Liver (tissue), 10 donors: ENCODE measurements at places on chromosomes 4 and X. TPM values are rescaled to one million over a fixed set of nuclear protein-coding genes. Genes with fewer than 3 reads are reported as not detected.

DNA sequence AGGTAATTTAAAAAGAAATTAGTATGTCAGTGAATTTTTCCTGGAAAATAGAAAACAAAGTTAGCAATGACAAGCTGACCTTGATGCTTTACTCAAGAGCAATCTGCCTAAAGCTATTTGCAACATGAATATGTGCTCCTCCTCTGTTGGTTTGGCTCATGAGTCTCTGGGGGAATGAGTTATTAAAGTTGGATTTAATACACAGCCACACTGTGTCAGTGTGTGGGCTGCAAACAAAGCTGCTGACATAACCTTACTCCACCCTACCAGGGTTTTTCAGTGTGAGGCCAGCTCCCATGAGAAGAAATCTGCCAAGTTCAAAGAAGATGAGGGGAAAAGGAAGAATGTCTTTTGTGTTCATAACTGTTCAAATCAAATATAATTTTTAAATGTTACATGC lies 280.5 kb downstream of the TLL1 start:
- H3K4me1 ChIP-seq, result no peaks in the 10 kb centered on the region
- no peaks in the 10 kb centered on the region for H3K27me3 ChIP-seq
- H3K27ac ChIP-seq, result no peak overlapping the region
- H3K4me3 ChIP-seq, result no peak overlapping the region
- DNase-seq, result no peak
- no peaks in the 10 kb centered on the region for H3K36me3 ChIP-seq

DNA sequence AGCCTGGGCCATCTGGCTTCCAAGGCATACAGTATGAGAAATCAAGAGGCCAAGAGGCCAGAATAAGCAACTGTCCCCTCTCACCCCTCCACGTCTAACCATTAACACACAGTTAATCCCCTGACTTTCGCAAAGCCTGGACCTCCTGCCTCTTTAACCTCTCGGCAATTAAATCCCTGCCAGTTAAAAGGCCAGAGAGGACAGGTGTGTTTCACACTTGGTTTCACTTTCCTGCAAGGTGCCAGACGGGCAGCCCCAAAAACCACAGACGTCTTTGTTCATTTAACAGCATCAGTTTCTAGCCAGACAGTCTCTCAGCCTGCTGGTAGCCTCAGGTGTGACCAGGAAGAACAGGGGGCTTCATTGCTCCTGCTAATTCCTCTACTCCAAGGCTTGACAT lies 91.1 kb upstream of the KIT start:
- no peaks in the 10 kb centered on the region for H3K36me3 ChIP-seq
- no peaks in the 10 kb centered on the region for H3K27me3 ChIP-seq
- no peaks in the 10 kb centered on the region for H3K4me1 ChIP-seq
- DNase-seq, result no peak
- H3K4me3 ChIP-seq, result no peak overlapping the region
- no peak overlapping the region for H3K27ac ChIP-seq

GRCh38 chr4:48197643-48198237 lies 63.7 kb upstream of the TXK start:
- no peaks in the 10 kb centered on the region for H3K4me1 ChIP-seq
- no peaks in the 10 kb centered on the region for H3K27me3 ChIP-seq
- no peak overlapping the region for H3K4me3 ChIP-seq
- DNase-seq, result no peak

The SYP gene
- 0.67 TPM for total RNA-seq

DNA sequence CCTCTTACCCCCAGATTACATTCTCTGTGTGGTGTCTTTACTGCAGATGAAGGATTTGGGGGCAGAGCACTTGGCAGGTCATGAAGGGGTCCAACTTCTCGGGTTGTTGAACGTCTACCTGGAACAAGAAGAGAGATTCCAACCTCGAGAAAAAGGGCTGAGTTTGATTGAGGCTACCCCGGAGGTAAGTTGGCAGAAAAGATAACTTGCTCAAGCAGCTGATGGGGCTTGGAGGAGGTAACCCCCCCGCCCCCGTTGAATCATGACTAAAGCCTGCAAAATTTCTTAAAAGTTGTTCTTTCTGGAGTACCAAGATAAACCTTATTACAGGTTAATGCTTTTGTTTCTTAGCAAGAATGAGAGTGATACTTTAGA lies 1.5 kb downstream of the CCNG2 start:
- peak overlapping the region; percentile 76 for H3K27ac ChIP-seq
- H3K27me3 ChIP-seq, result no peaks in the 10 kb centered on the region
- peak overlapping the region; percentile 96 for H3K4me3 ChIP-seq
- peaks cover 10% of the 10 kb centered on the region for H3K36me3 ChIP-seq
- no peak for DNase-seq

DNA sequence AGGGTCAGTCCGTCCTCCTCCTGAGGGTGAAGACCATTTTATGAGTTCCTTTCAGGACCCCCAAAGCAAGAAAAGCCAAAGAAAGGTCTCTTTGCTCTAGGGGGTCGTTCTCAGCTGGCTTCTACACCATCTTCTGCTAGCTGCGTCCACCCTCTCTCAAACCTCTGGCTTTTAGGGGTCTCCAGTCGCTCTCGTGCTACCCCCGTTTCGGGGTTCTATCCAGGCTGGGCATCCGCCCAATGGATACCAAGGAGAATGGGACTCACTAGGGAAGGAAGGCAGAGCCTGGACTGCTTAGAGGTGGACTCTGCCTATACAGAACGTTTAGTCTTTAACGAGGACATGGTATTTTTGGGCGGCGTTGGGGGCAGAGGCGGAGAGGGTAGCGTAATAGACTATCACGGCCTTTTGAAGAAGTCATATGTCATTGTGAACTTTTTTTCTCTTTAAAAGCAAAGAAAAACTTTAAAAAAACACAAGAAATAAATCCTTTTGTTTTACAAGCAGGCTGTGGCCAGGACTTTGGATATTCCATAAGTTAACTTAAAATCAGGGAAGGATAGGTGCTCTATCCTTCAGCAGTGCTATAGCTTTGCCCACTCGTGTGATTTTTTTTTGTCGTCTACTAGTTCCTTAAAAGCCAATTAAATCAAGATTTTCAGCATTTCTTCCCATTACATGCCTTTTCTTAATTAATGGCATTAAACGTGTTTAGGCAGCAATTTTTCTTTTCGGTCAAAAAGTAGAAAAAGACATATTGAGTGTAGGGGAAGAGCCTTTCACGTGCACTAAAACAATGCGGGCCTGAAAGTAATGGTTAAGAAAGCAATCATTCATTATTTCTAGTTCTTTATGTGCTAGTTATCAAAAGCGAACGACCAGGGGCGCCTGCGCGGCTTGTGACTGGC lies 7.2 kb upstream of the PITX2 start:
- peaks cover 11% of the 10 kb centered on the region for H3K4me1 ChIP-seq
- H3K4me3 ChIP-seq, result no peak overlapping the region
- no peak for DNase-seq
- H3K27ac ChIP-seq, result no peak overlapping the region

The SATL1 gene
- total RNA-seq, result not detected

DNA sequence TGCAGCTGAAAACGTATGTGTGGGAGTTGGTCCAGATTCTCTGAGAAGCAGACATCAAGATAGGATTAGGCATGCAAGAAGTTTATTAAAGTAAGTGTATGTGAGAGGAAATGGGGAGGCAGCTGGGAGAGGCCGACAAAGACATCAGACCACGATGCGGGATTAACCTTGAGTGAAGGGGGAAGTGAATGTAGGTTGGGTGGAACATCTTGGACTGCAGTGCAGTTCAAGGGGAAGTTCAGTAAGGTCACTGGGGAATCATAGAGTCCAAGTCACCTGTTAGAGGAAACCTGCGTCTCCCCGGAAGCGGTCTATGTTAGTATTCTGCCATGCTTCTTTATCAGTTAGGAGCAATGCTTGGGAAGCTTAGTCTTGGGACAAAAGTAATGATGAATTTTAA lies 22.0 kb downstream of the CXCL8 start:
- H3K4me1 ChIP-seq, result no peaks in the 10 kb centered on the region
- no peaks in the 10 kb centered on the region for H3K27me3 ChIP-seq
- DNase-seq, result no peak
- no peak overlapping the region for H3K27ac ChIP-seq
- no peaks in the 10 kb centered on the region for H3K36me3 ChIP-seq
- no peak overlapping the region for H3K4me3 ChIP-seq

- H3K36me3 ChIP-seq, result no peaks in the 10 kb centered on the region
- H3K27me3 ChIP-seq, result no peaks in the 10 kb centered on the region
- DNase-seq, result no peak
- no peaks in the 10 kb centered on the region for H3K4me1 ChIP-seq
- no peak overlapping the region for H3K27ac ChIP-seq
- no peak overlapping the region for H3K4me3 ChIP-seq
Observed at GRCh38 chr4:107818301-107818910, 6.3 kb upstream of the SGMS2 start.

- H3K4me3 ChIP-seq, result no peak overlapping the region
- H3K27ac ChIP-seq, result no peak overlapping the region
- H3K4me1 ChIP-seq, result no peaks in the 10 kb centered on the region
- H3K36me3 ChIP-seq, result no peaks in the 10 kb centered on the region
Observed at GRCh38 chr4:48193096-48193836, 59.2 kb upstream of the TXK start.

GRCh38 chrX:132200976-132201375 lies 18.3 kb downstream of the RAP2C start:
- no peaks in the 10 kb centered on the region for H3K27me3 ChIP-seq
- no peaks in the 10 kb centered on the region for H3K36me3 ChIP-seq
- no peak for DNase-seq
- H3K4me1 ChIP-seq, result peaks cover 2% of the 10 kb centered on the region

DNA sequence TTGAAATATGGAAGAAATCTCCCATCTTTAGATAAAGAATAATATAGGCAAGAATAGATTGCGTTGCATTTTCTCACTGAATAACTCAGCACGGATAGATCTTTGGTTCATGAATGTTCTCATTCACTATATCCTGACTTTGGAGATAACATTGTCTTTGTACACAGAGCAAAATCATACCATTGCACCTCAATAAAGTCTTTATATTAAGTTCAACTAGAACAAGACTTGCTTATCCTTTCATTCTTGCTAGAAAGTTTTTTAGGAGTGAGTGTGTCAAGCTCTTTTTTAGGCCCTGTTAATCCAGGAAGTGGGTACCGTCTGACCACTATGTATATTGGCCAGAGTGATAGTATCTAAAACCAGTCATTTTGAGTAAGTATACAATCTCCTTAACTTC lies 658.7 kb downstream of the FSTL5 start:
- no peak overlapping the region for H3K27ac ChIP-seq
- no peaks in the 10 kb centered on the region for H3K36me3 ChIP-seq
- H3K27me3 ChIP-seq, result no peaks in the 10 kb centered on the region
- no peaks in the 10 kb centered on the region for H3K4me1 ChIP-seq
- no peak overlapping the region for H3K4me3 ChIP-seq

- H3K27ac ChIP-seq, result no peak overlapping the region
- no peaks in the 10 kb centered on the region for H3K27me3 ChIP-seq
- no peak overlapping the region for H3K4me3 ChIP-seq
- H3K36me3 ChIP-seq, result no peaks in the 10 kb centered on the region
Observed at GRCh38 chrX:38313190-38313589, 14.1 kb downstream of the RPGR start.

The CACNA1F gene
- total RNA-seq, result not detected

The NHSL2 gene
- total RNA-seq, result 1.3 TPM

The GPR119 gene
- total RNA-seq, result not detected

The LIN54 gene
- 17.1 TPM for total RNA-seq

DNA sequence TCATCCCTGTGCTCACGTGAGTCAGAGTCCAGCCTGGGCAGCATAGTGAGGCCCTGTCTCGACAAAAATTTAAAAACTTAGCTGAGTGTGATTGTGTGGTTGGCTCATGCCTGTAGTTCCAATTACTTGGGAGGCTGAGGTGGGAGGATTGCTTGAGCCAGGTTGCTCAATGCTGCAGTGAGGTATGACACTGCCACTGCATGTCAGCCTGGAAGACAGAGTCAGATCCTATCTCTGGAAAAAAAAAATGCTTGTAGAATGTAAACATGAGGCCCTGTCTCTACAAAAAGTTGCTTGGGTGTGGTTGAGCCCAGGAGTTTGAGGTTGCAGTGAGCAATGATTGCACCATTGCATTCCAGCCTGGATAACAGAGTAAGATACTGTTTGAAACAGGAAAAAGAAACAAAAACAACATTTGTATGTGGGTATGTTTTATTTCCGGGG lies 11.3 kb upstream of the YTHDC1 start:
- DNase-seq, result no peak
- H3K4me3 ChIP-seq, result no peak overlapping the region
- no peaks in the 10 kb centered on the region for H3K4me1 ChIP-seq

- H3K36me3 ChIP-seq, result no peaks in the 10 kb centered on the region
- H3K4me3 ChIP-seq, result no peak overlapping the region
- no peaks in the 10 kb centered on the region for H3K27me3 ChIP-seq
- H3K4me1 ChIP-seq, result no peaks in the 10 kb centered on the region
Observed at GRCh38 chrX:28609917-28610613, 22.8 kb downstream of the IL1RAPL1 start.

DNA sequence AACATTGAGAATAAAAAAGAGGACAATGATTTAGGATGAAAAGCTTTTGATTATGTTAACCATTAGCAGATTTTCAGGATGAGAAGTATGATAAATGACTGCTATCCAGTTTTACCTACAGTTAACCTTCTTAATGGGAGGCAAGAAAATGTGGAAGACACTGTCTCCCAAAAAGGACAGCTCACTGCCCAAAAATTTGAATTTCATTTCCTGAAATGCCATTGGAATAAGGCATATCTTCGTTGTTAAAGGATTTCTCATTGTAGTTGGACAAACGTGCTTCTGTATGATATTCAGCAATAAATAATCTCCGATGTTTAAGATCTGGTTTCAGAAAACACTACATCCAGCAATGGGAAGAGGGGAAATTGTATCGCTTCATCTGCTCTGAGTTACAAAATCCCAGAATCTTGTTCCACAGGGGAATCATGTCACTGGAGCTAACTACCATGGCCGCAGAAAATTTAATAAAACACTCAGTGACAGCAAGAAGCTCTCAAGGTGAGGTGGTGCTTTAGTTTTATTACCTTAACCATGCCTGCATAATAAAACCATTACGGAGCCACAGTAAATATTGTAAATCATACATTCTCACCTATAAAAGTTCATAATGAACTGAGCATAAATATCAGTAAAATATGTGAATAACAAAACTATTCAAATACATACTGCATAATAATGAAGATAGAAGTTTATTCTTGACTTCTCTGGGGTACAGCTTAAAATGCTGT lies 552.3 kb downstream of the PCDH7 start:
- H3K27me3 ChIP-seq, result no peaks in the 10 kb centered on the region
- DNase-seq, result no peak
- no peak overlapping the region for H3K27ac ChIP-seq
- no peak overlapping the region for H3K4me3 ChIP-seq
- no peaks in the 10 kb centered on the region for H3K4me1 ChIP-seq

The GPRIN3 gene
- total RNA-seq, result 1.4 TPM

The SMIM43 gene
- total RNA-seq, result not detected
